NCI-H446 (cell line): ENCODE measurements at places on chromosomes 7 and 10.

GRCh38 chr7:113452245-113452644, 333.9 kb upstream of the SMIM30 start:
- no peak for DNase-seq

GRCh38 chr10:25804505-25804904, 129.5 kb upstream of the MYO3A start:
- no peak for DNase-seq

- no peak for DNase-seq
These were observed 105.9 kb downstream of the ACTR3B start for GRCh38 chr7:152865461-152865860.

GRCh38 chr7:147245274-147245673, 1128.7 kb downstream of the CNTNAP2 start:
- peak; percentile 33 for DNase-seq

DNA sequence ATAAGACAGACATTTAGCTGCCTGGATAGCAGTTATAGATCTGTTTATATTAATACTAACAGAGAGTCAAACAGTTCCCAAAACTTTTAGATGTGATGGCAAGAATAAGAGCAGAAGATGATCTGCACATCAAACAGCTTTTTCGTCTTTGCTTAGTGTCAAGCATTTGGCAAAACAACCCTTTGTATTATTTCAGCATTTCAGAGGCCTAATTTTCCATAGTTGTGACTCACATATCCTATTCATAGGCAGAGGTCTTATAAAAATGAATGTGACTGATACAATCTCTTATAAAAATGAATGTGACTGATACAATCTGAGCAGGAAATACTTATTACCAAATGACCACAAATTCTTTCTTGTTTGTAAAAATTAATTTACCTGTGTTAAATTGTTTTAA, 71.2 kb downstream of the LRRTM3 start:
- no peak for DNase-seq

GRCh38 chr7:9608560-9608959, 1175.2 kb downstream of the NXPH1 start:
- no peak for DNase-seq

DNA sequence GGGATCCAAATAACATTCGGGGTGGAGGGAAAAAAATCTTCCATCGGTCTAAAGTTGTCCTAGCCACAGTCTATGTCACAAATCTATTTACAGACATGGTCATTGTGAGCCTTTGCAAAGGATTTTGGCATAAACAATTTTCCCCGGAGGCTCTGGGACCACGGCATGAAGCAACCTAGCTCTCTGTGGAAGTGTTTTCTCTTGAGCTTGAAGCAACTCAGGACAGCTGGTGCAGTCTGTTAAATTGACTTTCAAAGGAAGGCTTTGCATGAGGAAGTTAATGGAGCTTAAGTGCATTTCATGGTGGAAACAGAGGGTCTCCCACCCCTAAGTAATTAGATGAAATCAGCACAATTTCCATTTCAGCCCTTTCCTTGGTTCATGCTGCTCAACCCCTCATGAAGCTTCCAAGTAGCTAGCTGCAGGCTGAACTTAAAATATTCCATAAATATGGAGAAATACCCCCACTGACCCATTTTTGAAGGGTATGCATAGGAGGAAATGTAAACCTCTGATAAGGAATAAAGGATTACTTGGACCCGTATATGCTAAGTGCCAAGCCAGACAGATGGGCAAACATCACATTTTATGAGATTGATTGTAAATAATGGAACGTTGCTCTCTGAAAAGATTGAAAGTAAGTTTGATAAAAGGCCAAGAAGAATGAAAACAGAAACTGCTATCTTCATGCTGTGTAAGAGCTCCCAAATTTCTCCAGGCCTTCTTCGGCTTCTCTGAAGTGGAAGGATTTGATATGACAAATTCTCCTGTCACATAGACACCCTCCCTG, 39.9 kb downstream of the CCDC3 start:
- DNase-seq, result peak; percentile 58

DNA sequence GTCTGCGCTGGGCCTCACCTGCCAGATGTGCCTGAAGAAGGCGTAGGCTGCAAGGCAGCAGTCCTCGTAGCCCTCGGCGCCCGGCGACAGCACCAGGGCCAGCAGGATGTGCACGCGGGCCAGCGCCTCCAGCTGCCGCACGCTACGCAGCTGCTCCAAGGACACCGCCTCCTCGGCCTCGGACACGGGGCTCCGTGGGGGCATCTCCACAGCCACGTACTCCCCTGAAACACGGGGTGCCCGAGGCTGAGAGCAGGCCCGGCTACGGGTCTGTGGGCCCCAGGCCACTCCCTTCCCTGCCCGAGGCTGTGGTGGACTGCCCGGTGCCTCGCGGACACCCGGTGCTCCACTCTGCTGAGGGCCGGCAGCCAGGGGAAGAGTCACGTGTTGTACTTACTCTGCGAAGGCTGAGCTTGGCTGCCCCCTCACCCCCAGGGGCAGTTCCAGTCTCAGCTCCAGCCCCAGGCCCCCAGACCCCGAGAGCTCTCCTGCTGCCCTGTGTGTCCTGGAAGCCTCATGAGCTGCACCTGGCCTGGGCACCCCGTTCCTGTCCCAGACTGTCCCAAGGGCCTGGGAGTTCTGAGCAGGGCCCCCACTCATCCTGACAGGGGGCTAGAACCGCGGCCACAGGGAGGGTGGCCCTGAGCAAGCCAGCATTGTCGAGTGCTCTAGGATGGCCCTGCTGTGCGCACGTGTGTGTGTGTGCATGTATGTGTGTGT, 62.8 kb downstream of the CFAP46 start:
- no peak for DNase-seq

DNA sequence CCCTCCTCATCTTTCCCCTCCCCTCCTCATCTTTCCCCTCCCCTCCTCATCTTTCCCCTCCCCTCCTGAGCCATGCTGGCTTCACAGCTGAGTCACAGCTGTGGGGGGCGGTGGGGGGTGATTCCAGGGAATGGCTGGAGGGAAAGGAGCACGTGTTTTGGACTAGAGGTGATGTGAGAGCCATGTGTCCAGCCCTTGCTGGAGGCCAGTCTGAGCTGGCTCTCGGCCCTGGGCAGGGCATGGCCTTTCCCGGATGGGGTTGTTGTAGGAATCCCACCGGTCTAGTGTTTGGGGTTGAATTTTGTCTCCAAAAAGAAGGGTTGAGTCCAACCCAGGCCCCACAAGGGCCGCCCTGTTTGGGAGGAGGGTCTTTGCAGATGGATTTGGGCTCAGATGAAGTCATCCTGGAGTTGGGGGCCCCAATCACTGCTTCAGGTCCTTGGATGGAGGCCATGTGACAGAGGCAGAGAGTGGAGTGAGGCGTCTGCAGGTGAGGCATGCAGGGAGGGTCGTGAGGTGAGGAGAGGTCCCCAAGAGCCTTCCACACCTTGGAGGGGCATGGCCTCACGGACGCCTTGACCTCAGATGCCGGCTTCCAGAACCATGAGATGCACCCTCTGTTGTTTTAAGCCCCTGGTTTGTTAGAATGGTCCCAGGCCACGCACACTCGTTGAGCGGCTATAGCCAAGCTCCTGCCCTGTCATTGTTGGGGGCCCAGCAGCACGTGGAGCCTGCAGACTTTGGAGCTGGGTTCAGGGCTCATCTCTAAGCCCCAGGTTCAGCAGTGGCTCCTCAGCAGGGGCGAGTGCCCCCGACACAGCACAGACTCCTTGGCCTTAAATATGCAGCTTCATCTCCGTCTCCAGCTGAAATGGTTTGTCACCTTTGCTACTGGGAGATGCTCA, 101.6 kb downstream of the DNAJB6 start:
- no peak for DNase-seq

DNA sequence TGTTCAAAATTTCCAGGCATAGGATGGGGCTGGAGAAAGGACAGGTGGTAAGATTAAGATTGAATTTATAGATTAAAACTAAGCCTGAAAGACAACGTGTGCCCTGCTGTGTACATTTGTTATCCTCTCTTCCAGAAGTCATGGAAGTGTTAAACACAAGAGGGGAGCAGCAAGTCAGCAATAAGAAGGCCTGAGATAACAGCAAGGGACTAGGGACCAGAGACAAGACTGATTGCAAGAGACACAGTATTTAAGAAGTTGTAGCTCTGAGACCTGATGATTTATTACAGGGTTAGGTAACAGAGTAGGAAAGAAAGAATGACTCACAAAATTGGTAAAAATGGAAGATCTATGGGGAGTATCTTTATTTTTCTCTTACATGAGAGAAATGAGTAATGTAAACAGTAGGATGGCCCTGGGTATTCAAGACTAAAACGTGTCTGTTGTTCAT, 55.7 kb upstream of the COL1A2 start:
- DNase-seq, result no peak
